ENCODE measurements at places on chromosomes 3 and 15. TPM values are rescaled to one million over a fixed set of nuclear protein-coding genes. Genes with fewer than 3 reads are reported as not detected.

- DNase-seq = no peak
- no peaks in the 10 kb centered on the region for H3K27me3 ChIP-seq
- H3K4me3 ChIP-seq = no peak overlapping the region
- no peaks in the 10 kb centered on the region for H3K36me3 ChIP-seq
These were observed 164.7 kb upstream of the SMAD3 start for GRCh38 chr15:66900586-66901310.

DNA sequence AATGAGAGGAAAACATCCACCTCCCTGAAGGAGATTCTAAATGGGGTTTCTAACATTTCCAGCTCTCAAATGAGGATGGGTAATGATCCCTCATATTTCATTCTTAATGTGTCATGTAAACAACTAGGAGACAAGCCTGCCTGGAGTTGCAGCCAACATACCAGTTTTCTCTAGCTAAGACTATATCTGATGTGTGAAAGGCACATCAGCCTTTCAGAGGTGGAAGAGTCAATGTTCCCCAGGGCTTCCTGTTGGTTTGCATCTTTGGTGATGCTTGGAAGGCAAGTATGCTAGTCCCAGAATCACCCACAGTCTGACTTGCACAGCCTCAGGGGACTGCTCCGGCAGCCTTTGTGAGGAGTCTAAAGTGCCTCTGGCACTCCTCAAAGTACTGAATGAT is 921.2 kb downstream of the SQOR start:
- no peaks in the 10 kb centered on the region for H3K4me1 ChIP-seq
- H3K27me3 ChIP-seq = no peaks in the 10 kb centered on the region
- H3K4me3 ChIP-seq = no peak overlapping the region
- no peak overlapping the region for H3K27ac ChIP-seq

SENP5 gene
- total RNA-seq = 34.0 TPM

MUC4 gene
- total RNA-seq = 3.6 TPM
